ENCODE measurements at places on chromosomes 2 and 18.
A peak's percentile ranks its signal among the peaks of the same experiment; 100 is the strongest.

DNA sequence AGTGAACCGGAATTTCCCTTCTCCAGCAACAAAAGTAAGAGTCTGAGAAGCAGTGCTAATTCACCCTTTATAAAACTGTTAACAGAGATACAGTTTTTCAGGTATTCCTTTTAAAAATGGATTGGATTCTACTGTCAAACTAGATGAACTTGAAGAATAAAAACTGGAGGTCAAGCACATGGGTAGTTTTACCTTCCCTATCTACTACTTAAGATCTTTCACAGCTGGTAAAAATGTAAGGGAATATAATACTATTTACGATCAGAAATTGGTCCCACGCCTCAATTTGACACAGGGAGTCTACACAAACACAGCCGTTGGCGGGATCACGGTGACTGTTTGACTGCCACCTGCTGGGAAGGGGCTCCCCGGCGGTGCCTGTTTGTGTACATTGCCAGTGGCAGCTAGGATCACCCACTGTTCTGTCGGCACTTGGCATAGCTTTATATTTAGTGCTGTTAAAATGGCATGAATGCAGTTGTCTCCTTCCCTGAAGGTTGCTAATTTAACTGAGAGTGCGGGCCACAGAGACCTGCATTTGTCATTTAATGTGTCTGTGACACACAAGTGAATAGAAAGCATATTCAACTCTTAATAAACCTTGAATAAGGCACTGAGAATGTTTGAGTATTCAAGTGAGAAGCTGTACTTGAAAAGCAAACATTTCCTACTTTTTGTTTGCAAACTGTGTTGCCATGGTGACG lies 59.5 kb downstream of the ABCG8 start:
- peak; percentile 16 for DNase-seq

DNA sequence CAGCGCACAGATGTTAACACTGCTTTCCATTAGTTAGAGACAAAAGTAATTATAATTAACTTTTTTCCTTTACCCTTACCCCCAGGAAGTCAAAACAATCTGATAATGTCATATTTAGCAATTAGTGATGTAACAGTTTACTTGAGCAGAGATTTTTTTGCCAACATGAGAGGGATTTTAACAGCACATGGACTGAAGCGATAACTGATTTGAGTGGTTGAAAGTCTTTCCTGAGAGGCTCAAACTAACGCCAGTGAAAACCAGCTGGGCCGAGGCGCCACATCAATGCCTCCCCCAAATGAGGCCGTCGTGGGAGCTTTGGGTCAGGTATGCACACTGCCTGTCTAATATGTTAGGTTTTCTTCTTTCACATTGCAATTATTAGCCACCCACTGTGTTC lies 469.9 kb upstream of the SMIM21 start:
- no peak for DNase-seq

- DNase-seq: peak; percentile 68
Observed at GRCh38 chr2:9983401-9984216, 32.1 kb downstream of the GRHL1 start.

DNA sequence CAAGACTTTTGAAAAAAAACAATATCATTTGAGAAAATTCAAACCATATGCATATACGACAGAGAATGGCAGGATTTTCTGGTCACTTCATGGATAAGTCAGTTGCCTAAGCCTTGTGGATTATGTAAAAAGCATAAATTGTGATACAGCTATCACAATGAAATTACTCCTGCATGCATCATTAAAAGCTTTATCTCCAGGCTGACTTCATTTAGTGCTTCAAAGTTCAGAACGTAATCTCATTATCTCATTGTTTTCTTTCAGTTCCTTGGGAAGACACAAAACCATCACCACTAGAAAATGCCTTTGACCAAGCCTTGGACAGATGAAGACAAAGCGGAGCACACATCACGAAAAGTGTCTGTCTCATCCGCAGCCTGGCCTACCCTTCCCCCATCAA lies 57.0 kb downstream of the L3MBTL4 start:
- DNase-seq: no peak

DNA sequence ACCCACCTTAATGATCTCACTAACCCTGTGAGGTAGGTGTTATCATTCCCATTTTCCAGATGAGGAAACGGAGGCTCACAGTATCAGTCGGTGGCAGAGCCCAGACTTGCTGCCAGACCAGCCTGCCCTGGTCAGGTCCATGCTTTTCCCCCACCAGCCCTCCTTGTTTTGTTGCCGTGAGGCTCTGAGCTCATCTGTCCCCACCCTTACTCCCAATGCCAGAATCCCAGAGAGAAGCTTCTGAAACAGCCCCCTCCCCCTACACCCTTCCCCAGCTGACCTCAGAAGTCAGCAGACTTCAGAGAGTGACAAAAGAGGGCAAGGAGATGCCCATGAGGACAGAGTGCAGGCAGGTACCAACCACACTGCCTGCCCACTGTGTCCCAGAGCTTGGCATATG lies 20.8 kb upstream of the TNS1 start:
- no peak for DNase-seq

GRCh38 chr2:43185146-43185545 lies 41.3 kb downstream of the ZFP36L2 start:
- DNase-seq: peak; percentile 48

DNA sequence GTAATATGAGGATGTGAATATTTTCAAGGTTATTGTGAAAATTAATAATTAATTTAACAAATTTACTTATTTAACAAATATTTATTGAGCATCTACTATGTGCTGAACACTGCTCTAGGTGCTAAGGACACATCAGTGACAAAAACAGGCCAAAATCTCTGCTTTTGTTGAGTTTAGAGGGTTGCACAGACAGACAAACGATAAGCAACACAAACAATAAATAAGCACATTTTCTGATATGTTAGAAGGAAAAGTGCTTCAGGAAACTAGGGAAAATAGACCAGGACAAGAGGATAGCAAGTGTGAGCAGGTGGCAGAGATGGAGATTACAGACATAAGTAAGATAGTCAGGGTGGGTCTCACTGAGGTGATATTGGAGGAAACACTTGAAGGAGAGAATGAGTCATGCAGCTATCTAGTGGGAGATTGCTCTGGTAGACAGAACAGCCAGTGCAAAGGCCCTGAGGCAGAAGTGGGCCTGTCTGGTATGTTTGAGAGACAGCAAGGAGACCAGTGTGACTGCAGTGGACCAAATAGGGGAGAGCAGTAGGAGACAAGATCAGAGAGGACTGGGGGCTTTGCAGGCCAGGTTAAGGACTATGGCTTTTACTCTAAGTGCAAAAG lies 38.3 kb downstream of the SFXN5 start:
- peak; percentile 14 for DNase-seq

DNA sequence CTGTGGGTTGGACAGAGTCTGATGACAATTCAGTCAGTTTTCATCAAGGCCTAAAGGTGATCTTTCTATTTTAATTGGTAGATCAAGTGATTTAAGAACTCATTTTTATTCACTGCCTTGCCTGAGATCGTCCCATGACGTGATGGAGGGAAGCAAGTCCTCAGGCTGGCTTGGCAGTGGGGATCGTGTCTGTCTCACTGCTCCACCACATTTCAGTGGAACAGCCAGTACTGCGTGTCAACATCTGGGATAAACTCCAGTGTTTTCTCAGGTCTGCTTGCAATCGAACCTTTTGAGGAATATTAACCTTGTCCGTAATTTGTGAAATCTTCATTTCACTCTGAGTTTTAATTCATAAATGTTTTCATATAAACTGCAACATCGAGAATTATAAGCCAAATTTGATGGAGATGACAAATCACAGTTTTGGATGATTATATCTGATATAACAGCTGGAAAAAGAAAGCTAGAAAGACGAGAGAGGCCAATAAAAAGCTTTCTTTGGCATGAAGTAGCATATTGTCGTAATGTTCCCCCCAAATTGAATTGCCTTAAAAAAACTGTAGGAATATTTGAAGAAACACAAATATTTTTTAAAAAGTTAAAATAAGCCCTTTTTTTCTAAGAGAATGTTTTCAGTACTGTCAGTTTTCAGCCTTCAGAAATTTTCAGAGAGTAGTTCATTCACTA lies 414.7 kb upstream of the SPRED2 start:
- DNase-seq: no peak

- DNase-seq: peak; percentile 16
Observed at GRCh38 chr2:218218268-218219185, 1.5 kb downstream of the ARPC2 start.

DNA sequence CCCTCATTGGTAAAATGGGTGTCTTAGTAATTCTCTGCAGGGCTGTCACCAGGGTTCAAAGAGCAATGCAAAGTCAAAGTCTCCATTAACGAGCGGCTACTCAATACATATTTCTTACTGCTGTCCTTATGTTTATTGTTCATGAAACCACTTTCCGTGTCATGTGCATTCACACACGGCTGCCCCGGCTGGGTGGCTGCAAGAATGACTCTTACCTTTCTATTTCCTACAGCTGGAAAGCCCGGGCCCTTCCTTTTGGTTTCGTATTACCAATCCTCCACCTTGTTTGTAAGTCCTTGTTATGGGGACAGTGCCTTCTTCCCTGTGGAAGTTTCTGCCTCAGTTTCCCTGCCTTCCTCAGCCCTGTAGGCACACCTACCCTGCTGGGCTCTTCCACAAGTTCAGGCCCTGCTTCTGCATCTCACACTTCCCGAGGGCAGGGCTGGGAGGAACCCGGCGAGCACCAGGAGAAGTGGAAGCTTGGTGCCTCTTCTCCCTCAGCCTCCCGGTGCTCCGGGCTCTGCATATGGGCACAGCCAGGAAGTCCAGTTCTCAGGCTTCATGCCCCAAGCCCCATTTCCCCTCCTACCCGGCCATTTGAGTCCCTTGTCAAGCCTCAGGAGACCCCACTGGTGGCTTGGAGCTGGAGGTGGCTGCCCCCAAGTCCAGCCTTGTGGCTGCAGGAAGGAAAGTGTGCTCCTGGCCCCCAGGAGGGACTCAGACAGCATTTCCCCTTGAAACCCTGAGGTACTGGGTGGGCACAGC lies 18.7 kb upstream of the ACKR3 start:
- no peak for DNase-seq

- no peak for DNase-seq
Observed at GRCh38 chr2:212669761-212670160, 131.2 kb upstream of the ERBB4 start.

GRCh38 chr2:162343492-162343823 lies 474 bp upstream of the GCA start:
- DNase-seq: no peak

DNA sequence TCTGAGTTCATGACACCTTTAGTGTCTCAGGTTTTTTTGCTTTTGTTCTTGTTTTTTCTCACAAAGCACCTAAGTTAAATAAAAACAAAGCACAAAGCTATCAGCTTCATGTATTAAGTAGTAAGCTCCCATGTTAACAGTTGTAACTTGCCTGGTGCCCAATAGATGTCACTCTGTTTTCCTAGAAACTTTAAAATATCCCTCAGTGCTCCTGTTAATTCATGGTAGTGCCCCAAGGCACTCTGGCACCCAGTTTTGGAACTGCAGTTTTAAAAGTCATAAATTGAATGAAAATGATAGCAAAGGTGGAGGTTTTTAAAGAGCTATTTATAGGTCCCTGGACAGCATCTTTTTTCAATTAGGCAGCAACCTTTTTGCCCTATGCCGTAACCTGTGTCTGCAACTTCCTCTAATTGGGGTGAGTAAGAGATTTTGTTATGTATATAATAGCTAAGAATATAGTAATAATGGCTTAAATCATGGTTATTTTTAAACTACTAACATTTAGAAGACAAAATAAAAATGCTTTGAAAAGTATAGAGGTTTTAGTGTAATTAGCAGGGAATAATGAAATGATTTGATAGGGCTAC lies 555.0 kb upstream of the TMEFF2 start:
- DNase-seq: no peak

DNA sequence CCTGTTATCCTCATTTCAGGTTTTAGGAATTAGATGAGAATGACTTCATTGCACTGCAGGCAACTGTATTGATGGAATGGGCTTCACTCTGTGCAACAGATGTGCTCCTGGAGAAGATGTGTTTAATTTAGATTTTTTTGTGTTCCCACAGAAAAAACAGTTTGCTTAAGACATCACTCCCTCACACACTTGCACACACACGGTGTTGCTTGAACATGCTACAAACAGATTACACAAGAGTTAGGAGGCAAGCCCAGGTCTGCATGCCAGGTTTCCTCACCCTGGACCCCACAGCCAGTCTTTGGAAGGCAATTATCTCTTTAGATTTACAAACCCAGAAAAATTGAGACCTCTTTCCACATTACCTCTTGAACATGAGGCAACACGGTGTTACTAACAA lies 93.7 kb upstream of the KLHL29 start:
- peak; percentile 14 for DNase-seq

DNA sequence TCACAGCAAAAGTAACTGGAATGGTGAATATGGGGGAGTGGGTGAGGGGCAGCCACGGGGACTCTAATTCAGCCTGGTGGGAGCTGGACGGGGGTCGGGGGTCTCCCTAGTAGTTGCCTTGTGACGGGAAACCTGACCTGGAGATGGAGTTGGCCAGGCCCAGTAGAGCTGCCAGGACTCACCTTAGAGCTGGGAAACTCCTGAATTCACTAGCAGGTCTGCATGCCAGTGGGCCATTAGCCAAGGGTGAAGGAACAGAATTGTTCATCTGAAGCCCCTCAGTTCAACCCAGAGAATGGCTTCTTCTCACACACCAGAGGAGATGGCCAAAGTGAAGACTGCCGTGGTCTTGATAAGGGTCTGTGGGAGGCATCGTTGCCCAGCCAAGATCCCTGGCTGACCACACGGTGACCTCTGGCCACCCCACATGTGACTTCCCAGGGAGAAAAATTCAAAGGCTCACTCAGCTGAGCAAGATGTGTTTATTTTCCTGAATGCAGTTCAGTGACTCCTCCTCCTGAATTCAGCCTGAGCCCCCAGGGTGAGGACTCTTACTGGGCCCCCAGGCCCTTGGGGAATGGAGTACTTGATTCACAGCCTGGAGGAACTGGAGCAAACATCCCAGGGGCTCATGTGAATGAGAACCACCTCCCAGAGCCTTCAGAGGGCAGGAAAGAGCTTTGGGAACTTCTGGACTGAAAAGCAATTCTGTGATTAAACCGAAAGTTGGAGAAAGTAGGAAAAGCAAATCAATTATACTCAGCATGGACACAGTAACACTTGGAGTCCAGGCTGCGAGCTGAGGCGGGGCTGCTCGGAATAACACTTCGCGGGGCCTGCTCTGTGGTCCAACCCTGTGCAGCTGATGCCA lies 25.2 kb downstream of the MOCOS start:
- DNase-seq: peak; percentile 31

GRCh38 chr2:65276609-65277008 lies 49.0 kb downstream of the ACTR2 start:
- no peak for DNase-seq

DNA sequence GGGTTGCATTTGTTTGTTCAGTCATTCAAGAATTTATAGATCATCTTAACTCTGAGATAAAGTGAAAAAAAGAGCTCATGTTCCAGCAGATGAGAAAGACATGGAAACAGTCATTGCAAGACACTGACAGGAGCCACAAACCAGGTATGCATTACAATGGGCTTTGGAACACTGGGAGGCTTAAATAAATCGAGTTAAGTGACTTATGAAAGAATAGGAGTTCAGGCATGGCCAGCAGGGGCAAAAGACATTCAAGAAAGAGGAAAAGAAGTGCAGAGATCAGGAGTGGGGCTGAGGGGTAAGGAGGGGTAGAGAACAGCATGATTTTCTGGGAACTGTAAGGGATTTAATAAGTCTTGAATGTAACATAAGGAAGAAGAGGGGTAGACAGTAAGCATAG lies 121.2 kb upstream of the EPC2 start:
- no peak for DNase-seq
